Esophagus squamous epithelium (tissue), 5 donors: ENCODE measurements at places on chromosomes 11 and 22.

- DNase-seq = no peak
Measured at GRCh38 chr11:16001899-16002426, 354.4 kb downstream of the SOX6 start.

GRCh38 chr11:132211479-132211878 is 841.1 kb downstream of the NTM start:
- DNase-seq = no peak

DNA sequence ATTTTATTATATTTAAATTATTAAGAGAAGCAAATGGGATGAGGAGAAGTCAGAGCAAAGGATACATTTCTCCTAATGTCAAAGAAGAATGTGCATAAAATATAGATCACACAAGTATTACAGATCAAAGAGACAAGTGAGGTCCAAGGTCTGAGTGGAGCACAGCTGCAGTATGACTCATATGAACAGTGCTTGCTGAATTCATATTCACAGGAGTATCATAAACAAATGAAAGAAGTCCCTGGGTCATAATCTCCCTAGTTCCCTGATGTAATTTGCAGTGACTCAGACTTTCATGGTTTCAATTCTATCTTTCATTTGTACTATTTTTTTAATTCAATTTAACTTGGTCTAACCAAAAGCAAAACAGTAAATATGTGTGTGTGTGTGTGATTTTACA is 499.0 kb upstream of the CCDC179 start:
- DNase-seq = no peak

- no peak for DNase-seq
Measured at GRCh38 chr11:21628641-21629040, 564.2 kb upstream of the ANO5 start.

GRCh38 chr11:100575860-100576717 is 111.0 kb upstream of the ARHGAP42 start:
- no peak for DNase-seq

- no peak for DNase-seq
Measured at GRCh38 chr11:24238771-24239645, 257.8 kb upstream of the LUZP2 start.

- no peak for DNase-seq
Measured at GRCh38 chr22:48197189-48197690, 1434.8 kb downstream of the TBC1D22A start.

GRCh38 chr22:28728621-28729313 is 12.9 kb downstream of the CHEK2 start:
- DNase-seq = no peak

DNA sequence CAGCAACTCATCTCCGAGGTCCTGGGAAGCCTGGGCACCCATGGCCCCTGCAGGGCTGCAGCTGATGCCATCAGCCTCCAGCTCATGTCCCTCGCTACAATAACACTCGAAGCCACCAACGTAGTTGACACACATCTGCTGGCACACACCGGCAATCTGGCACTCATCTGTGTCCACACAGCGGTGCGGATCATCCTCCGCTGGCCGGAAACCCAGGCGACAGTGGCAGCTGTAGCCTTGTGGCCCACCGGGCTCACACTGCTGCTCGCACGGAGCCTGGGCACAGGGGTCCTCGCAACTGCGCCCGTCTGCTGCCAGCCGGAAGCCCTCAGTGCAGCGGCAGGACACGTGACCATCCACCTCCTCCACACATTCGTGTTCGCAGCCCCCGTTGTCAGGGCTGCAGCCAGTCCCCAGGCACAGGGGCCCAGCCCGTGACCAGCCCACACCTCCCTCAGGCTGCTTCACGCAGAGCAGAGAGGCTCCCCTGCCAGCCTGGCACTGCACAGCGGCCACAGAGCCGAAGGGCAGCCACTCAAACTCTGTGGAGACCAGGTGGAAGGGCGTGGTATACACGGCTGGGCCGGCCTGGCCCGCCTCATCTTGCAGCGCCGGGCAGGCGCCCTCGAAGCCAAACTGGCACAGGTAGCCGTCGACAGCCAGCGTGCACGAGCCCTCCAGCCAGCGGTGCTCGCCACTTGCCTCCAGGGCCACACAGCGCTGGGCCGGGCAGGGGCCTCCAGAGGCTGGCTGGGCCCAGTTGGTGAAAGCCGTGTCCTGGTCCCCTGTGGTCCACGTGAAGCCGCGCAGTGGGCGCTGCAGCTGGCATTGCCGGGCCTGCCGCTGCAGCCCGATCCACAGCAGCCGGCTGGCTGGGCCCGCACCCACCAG is 678 bp downstream of the CD248 start:
- no peak for DNase-seq
